ENCODE measurements at places on chromosomes 3 and 15. TPM values are rescaled to one million over a fixed set of nuclear protein-coding genes. Genes with fewer than 3 reads are reported as not detected.

DNA sequence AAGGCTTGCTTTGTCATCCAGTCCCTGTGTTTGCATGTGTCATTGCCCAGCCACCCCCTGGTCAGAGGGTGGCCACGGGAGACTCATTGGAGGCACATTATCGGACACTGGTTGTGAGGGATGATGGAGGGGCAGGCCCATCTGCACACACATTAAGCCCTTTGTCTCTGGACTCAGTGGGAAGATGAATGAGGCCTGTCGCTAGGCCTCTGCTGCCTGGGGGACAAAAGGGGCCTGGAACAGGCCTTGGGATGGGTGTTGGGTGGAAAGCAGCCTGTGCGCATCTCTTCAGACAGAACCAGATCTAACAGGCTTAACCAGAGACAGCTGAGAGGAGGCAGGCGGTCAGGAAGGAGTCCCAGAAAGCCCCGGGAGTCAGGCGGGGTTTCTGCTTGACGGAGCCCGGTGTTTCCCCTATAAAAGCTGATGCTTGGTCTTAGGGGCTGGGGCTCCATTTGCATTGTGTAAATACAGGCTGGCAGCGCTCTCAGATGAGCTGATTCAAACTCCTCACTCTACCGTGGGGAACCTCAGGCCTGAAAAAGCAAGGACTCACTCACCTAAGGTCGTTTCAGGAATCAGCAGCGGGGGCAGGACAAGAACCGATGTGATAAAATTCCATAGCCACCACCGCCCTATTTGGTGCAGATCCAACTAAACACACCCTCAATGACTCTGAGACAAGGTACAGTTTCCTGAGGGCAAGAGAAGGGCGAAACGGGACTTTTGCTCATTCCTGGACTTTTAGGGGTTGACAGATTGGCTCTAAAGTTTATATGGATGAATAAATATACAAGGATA, 17.1 kb upstream of the SKIC8 start:
- DNase-seq, result no peak

The EAF1 gene
- total RNA-seq, result 23.5 TPM

GRCh38 chr3:40661284-40661683, 136.5 kb downstream of the ZNF621 start:
- no peak for DNase-seq

The SYNM gene
- 2.2 TPM for total RNA-seq

- DNase-seq, result no peak
Observed at GRCh38 chr15:39890621-39891020, 29.4 kb downstream of the GPR176 start.

The PIAS1 gene
- total RNA-seq, result 56.2 TPM

GRCh38 chr15:67140078-67140833, 74.9 kb downstream of the SMAD3 start:
- no peak for DNase-seq

DNA sequence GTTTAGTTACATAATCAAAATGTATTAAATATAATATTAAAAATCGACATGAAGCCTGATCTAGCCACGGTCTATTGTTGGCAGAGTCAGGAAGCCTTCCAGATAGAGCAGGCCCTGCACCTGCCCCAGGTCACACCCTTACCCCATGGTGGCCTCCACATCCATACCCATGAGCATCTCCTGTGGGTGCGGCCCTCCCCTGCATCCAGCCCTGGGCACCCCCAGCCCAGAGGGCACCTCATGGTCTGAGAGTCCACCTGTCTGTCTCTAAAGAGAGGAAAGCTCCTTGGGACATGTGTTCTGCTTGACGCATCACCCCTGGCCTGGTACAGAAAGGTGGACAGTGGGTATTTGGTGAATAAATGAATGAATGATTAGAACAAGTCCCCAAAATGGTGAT, 37.2 kb upstream of the CSPG4 start:
- no peak for DNase-seq

- no peak for DNase-seq
Observed at GRCh38 chr15:84734794-84735479, 13.5 kb upstream of the ZNF592 start.

DNA sequence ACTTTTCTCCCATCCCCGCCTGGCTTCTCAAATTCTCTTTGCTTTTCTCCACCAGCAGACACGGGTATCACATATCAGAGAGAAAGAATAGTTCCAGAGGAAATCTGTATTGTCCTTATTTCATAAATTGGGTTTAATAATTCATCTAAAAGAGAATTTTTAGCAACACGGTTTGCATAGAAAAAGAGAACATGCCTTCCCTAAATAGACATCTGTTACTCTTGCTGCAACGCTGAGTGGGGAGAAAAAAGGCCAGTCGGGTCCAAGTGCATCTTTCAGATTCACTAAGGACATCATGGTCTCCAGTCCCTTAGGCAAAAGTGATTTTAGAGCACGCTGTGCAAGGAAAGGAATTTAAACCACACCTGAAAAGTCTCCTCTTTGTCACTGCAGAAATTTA, 201.3 kb downstream of the ABHD5 start:
- no peak for DNase-seq

DNA sequence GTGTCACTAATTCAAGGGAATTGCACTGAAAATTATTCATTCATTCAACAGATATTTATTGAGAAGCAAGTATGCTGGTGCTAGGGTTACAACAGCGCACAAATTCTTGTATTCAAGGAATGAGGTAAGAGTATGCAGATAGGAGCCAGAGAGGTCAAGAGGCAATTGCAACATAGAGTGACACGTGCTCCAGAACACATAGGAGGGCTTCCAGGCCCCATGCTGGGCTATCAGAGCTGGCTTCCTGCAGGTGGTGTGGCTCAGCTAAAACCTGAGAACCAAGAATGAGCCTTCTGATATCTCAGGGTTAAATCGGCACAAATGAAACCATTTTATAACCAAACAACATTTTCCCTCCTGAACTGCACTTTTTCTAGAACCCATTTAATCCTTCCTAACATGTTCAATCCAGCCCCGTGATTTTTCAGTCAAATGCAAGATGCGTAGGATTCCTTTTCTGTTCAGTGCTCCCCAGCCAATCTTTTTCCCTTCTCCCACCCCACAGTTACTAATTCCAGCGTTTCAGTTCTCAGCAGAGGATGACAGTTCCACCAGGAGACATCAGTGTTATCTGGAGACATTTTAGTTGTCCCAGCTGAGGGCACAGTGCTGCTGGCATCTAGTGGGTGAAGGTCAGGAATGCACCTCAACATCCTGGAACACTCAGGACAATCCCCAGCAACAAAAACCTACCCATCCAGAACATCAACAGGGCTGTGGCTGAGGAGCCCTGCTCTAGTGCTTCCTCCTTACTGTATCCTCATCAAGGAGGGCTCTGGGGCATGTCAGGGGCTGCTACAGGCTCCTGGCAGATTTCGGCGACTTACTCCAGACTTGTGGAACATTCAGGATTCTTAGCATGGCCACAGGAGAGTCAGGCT, 13.1 kb downstream of the CCR5AS start:
- DNase-seq, result no peak

- no peak for DNase-seq
Observed at GRCh38 chr15:83030021-83030420, 18.6 kb upstream of the C15orf40 start.

DNA sequence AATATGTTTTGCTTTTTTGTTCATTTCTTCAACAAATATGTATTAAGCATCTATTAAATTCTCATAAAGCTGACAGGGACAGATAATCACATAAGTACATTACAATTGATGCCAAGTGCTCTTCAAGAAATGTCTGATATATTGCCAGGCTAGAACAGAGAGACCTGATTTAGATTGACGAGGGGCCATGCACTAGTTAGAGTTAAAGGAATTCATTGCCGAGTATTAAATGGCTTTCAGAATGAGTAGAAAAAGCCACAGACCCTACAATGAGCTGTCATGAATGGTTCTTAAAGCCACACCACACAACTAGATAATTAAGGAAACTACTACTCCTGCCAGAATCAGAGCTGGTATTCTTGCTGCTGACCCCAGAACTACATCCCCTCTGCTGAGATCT, 250.2 kb upstream of the MME start:
- DNase-seq, result no peak

DNA sequence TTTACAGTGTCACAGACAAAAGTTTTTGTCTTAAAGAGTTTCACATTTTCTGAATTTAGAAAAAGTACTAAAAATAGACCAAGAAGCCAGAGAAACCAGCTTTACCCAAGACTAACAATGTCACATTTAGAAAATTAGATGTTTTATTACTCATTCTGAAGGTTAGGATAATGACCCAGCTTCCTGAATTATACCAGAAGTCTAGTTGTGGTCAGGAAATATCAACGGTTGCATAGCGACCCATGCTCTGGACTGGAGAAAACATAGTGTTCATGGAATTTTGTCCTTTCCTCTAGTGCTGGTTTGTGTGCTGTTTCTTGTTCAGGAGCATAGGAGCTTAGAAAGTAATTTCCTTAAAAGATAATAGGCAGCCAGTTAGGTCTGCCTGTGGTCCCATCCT, 59.0 kb downstream of the DPPA2 start:
- no peak for DNase-seq

DNA sequence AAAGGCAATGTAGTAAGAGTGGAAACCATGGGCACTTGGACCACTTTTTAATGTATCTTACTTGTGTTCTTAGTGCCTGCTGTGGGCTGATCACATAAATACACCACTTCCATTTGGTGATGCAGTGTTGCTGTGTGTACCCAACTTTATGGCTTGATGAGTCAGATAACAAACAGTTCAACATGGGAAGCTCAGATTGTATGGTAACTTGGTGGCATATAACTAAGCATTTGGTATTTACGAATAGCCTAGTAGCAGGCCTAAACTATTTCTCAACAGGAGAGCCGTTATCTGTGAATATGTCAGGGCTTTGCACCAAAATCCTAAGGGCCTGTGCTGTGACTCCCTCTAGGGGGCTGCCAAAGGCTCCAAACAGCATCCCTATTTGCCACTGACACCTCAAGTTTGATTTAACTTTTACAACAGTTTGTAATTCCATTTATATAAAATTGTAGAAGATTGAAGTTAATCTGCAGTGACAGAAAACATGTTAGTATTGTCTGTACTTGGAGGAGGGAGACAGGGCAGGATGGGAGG, 640.4 kb upstream of the CADM2 start:
- DNase-seq, result no peak

DNA sequence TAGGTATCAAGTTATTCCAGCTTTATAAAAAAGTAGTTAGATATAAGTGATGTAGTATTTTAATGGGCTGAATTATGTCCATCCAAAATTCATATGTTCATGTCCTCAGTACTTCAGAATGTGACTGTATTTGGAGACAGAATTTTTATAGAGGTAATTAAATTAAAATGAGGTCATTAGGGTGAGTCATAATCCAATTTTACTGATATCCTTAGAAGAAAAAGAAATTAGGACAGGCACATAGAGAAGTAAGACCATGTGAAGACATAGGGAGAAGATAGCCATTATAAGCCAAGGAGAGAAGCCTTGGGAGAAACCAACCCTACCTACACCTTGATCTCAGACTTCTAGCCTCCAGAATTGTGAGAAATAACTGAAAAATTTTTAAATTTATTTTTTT, 30.3 kb downstream of the RAP2B start:
- no peak for DNase-seq

The POLG gene
- 55.0 TPM for total RNA-seq

- DNase-seq, result no peak
Observed at GRCh38 chr15:66715181-66715624, 13.2 kb downstream of the SMAD6 start.

- DNase-seq, result no peak
Observed at GRCh38 chr3:73405853-73406252, 218.9 kb downstream of the PDZRN3 start.

DNA sequence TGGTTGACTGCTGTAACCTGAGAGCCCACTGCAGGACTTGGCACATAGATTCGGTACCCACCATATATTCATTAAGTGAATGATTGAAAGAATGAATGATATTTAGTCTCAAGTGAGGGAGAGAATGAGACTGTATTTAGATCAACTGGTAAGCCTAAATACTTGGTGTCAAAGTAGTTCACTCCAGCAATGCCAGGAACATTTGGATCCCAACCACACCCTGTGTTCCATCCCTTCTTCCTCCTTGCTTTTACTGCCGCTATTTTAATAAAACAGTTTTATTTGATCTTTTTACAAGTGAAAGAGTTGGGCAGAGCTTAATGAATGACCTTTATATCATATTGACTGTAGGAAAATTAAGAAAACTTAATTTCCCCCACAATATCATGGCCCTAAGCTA, 473.6 kb upstream of the CBLB start:
- DNase-seq, result no peak

GRCh38 chr15:69805248-69805953, 292.3 kb downstream of the TLE3 start:
- DNase-seq, result no peak

The CCDC39 gene
- total RNA-seq, result not detected

- DNase-seq, result no peak
Observed at GRCh38 chr3:55105647-55106046, 177.8 kb upstream of the LRTM1 start.

The IGF2BP2 gene
- total RNA-seq, result 101 TPM

The LRRC31 gene
- total RNA-seq, result 1.4 TPM

DNA sequence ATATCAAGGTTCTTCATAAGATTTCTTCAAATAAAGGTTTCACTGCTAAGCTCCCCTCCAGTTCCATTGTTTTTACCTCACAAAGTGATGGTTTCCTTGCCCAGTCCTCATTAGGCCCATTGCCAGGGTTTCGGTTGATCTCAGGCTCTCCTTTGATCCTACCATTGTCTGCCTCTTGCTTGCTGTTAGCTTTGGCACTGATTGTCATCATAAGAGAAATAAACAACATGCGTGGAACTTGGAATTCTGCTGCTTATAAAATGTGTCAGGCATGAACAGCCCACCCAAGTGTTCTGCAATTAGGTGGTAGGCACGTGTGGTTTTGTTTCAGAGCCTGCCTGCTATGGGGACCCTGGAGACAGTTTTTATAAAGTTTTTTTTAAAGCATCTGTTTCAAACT, 107.6 kb upstream of the BFSP2 start:
- no peak for DNase-seq

DNA sequence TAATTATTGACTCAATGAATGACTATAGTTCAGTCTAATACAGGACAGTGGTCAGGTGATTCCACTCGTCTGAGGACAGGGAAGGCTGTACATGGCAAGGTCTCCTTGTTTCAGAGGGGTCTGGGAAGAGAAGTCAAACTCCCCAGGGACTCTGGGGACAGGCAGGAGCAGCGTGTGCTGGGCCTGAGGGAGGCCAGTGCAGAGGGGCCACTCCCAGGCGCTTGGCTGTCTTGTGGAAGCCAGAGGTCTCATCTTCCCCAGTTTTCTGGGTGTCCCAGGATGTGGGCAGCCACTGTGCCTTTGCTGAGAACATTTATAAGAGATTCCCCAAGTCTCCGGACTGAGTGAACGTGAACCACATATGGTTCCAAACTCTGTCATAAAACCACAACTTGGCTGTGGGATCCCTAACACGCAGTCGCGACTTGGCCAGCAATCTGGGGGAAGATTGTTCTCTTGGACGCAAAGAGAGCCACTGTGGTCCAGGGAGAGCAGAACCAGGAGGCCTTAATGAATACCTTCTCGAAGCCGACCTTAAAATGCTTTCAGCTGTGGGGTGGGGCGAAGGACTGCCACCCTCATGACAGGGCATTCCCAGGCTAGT, 30.4 kb downstream of the BHLHE40 start:
- no peak for DNase-seq

GRCh38 chr3:123808812-123809211, 75.3 kb downstream of the MYLK start:
- DNase-seq, result no peak

- DNase-seq, result no peak
Observed at GRCh38 chr3:55876560-55876959, 389.5 kb upstream of the WNT5A start.
